HEK293T (cell line): ENCODE measurements at places on chromosomes 12 and 14.
A peak's percentile ranks its signal among the peaks of the same experiment; 100 is the strongest.

GRCh38 chr12:4213471-4213870, 60.1 kb upstream of the CCND2 start:
- DNase-seq: no peak

GRCh38 chr12:69569236-69569635, 16.0 kb upstream of the CCT2 start:
- no peak for DNase-seq

- no peak for DNase-seq
These were observed 335.6 kb downstream of the BTG1 start for GRCh38 chr12:91810077-91810476.

GRCh38 chr14:102097441-102098135, 10.7 kb upstream of the HSP90AA1 start:
- no peak for DNase-seq

DNA sequence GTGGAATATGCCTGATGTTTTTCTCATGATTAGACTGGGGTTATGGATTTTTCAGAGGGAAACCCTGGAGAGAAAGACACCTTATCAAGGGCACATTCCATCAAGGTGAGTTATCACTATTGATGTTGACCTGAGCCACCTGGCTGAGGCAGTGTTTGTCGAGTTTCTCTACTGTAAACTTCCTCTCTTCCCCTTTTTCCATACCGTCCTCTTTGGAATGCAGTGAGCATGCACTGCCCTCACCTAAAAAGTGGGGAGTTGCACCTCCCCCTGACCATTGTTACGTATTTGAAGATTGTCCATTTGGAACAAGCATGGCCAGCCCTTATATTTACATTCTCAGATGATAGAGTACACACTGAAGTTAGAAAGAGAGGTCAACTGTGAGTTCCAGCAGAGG, 53.9 kb upstream of the PWP1 start:
- DNase-seq: no peak

- DNase-seq: no peak
These were observed 26.1 kb upstream of the PPP2R5C start for GRCh38 chr14:101735453-101735852.

GRCh38 chr12:9134981-9135628, 19.4 kb upstream of the A2M start:
- DNase-seq: peak; percentile 23

DNA sequence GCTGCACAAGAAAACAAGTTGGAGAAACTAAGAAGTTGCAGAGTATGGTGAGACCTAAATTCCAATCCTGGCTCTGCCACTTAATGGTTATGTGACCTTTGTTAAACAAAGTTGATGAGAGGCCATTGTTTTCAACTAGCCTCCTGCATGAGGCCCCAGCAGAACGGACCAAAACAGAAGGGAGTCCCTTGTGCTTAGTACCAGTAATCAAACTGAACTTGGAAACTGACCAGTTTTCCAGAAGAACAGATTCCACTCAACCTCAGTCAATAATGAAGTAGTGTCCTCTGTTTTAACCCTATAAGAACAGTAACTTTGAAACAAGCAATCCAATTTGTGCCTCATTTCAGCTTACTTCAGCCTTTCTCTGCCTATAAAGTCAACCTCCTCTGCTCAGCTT, 69.9 kb downstream of the C12orf56 start:
- no peak for DNase-seq

DNA sequence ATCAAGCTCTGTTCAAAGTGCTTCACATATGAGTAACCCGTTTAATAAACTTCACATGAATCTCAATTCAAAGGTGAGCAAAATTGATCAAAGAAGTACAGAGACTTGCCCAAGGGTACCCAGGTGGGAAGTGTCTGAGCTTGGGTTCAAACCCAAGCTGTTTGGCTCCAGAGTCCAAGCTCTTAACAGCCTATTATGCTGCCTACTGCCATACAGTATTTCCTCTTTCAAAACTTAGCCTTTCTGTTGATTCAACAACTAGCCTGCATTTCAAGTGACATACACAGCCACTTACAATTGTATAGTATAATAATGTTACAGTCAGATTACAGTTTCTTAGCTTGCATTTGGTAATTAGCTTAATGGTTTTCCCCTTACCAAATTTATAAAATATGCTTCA, 29.7 kb downstream of the FRMD6 start:
- no peak for DNase-seq
